ENCODE measurements at places on chromosomes 6 and 20. TPM values are rescaled to one million over a fixed set of nuclear protein-coding genes. Genes with fewer than 3 reads are reported as not detected.

PXT1 gene
- total RNA-seq, result not detected

TP53TG5 gene
- total RNA-seq, result not detected

FOXQ1 gene
- 2.8 TPM for total RNA-seq

PTCHD4 gene
- 20.3 TPM for total RNA-seq

BAG2 gene
- total RNA-seq, result 4.2 TPM

STX11 gene
- 1.4 TPM for total RNA-seq

BTN1A1 gene
- total RNA-seq, result not detected

LGSN gene
- under 0.01 TPM for total RNA-seq

SIRPD gene
- total RNA-seq, result not detected

SLC52A3 gene
- 0.46 TPM for total RNA-seq

PRSS35 gene
- total RNA-seq, result 3.7 TPM

LY86 gene
- total RNA-seq, result 5.5 TPM

PCSK2 gene
- total RNA-seq, result 30.2 TPM

MAFB gene
- 4.2 TPM for total RNA-seq

FRMD1 gene
- total RNA-seq, result not detected

GDAP1L1 gene
- total RNA-seq, result 91.3 TPM

NKX2-4 gene
- 2.1 TPM for total RNA-seq

HSPA1L gene
- 8.1 TPM for total RNA-seq

CTAGE9 gene
- total RNA-seq, result not detected

OGFR gene
- 20.5 TPM for total RNA-seq

HCRTR2 gene
- 30.0 TPM for total RNA-seq

LY6G5C gene
- total RNA-seq, result 2.5 TPM

EPHA7 gene
- total RNA-seq, result 87.4 TPM

PTCRA gene
- not detected for total RNA-seq

MUCL3 gene
- not detected for total RNA-seq

NFS1 gene
- total RNA-seq, result 30.0 TPM

SPATS1 gene
- total RNA-seq, result 1.2 TPM

BPI gene
- 0.46 TPM for total RNA-seq

HNF4A gene
- not detected for total RNA-seq

PSMF1 gene
- 37.8 TPM for total RNA-seq

OPRM1 gene
- 56.7 TPM for total RNA-seq

MOCS3 gene
- 8.1 TPM for total RNA-seq

ULBP3 gene
- 14.1 TPM for total RNA-seq

ADNP gene
- 67.8 TPM for total RNA-seq

RBM24 gene
- 11.5 TPM for total RNA-seq

KIFC1 gene
- 5.8 TPM for total RNA-seq

MICB gene
- total RNA-seq, result 0.69 TPM

HS3ST5 gene
- 26.1 TPM for total RNA-seq

C6orf120 gene
- total RNA-seq, result 23.1 TPM

SLC26A8 gene
- total RNA-seq, result 9.0 TPM

MATN4 gene
- 4.8 TPM for total RNA-seq

HLA-DQB1 gene
- total RNA-seq, result 4.4 TPM

LTA gene
- not detected for total RNA-seq

LPA gene
- 7.6 TPM for total RNA-seq

TBC1D32 gene
- total RNA-seq, result 46.6 TPM

VGLL2 gene
- total RNA-seq, result 0.46 TPM

SCRT2 gene
- 0.92 TPM for total RNA-seq

PRL gene
- 0.23 TPM for total RNA-seq

ENPP3 gene
- total RNA-seq, result 1.2 TPM

ZNF322 gene
- total RNA-seq, result 32.8 TPM

CASS4 gene
- total RNA-seq, result 0.69 TPM

Data from diencephalon (tissue), 1 donor.